ENCODE measurements at places on chromosomes 11 and 22. TPM values are rescaled to one million over a fixed set of nuclear protein-coding genes. Genes with fewer than 3 reads are reported as not detected.
A peak's percentile ranks its signal among the peaks of the same experiment; 100 is the strongest.

The MICAL3 gene
- polyA plus RNA-seq = 14.5 TPM

The EFCAB6 gene
- 0.07 TPM for polyA plus RNA-seq

The MYO7A gene
- polyA plus RNA-seq = 1.3 TPM

The CBLIF gene
- not detected for polyA plus RNA-seq

The TBC1D22A gene
- 26.1 TPM for polyA plus RNA-seq

- peak; percentile 44 for DNase-seq
These were observed 6.4 kb downstream of the LTBP3 start for GRCh38 chr11:65551572-65552387.

- DNase-seq = peak; percentile 8
These were observed 90.8 kb upstream of the ALKBH3 start for GRCh38 chr11:43789700-43790443.

DNA sequence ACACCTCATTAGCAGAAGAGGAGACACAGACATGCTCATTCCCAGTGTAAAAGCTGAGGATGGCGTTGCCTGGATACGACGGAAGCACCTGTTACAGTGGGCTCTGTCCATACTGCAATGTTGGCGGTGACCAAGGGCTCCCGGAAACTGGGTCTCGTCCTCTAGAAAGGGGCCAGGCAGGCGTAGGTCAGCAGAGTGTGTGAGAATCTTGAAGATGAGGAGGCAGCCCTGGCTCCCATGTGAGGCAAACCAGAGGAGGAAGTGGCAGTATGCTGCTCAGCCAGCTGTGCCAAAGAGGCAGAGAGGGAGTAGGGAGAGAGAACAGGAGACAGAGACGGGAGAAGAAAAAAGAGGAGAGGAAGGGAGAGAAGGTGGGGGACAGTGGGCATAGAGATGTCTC is 10.3 kb downstream of the LTO1 start:
- DNase-seq = no peak

GRCh38 chr22:21646608-21647590 is 4.8 kb downstream of the SDF2L1 start:
- DNase-seq = peak; percentile 76

DNA sequence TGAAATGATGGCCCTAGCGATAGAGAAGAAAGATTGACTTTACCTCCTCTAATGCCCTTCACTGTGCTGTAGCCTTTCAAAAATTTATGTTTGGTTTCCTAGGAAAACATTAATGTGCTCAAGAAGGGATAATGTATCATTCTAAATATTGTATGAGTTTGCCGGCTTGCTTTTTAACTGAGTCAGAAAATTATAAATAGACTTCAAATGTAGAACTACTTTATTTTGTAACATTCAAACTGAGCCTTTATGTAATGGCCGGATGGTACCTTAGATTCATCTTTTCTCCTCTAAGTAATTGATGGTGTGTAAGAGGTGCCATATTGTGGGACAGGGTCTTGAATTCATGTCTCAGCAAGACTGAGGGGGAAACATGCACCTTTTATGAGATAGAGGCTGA is 57.7 kb downstream of the BID start:
- DNase-seq = no peak
